ENCODE measurements at places on chromosomes 6 and 20.
A peak's percentile ranks its signal among the peaks of the same experiment; 100 is the strongest.

DNA sequence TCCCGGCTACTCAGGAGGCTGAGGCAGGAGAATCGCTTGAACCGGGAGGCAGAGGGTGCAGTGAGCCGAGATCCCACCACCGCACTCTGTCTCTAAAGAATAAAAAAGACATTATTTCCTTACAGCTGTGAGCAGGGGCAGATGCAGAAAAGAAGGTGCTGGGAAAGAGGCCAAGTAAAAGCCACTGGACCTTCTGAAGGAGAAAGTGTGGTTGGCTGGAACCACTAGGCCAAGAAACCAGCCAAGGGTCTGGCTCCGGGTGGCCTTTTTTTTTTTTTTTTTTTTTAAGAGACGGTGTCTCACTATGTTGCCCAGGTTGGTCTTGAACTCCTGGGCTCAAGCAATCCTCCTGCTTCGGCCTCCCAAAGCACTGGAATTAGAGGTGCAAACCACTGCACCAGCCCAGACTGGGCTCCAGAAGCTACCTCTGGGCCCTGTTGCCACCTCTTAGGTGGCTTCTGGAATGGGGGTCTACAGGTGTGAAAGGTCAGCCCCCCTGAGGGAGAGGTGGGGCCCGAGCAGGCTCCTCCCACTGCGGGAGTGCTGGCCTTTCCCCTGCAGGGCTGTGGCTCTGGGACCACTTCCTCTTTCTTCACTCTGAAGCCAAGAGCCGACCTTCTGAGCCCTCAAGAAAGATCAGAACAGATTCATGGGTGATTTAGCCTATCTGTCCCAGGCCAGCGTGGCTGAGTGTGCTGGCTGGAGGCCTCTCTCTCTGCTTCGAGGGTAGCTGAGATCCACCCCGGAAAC, at the start of gene FGD2:
FGD2 (plus strand) TSS at position 595 of the 750 bp plus-strand sequence. CDS start 163 bp downstream, outside the sequence.
- DNase-seq = no peak

DNA sequence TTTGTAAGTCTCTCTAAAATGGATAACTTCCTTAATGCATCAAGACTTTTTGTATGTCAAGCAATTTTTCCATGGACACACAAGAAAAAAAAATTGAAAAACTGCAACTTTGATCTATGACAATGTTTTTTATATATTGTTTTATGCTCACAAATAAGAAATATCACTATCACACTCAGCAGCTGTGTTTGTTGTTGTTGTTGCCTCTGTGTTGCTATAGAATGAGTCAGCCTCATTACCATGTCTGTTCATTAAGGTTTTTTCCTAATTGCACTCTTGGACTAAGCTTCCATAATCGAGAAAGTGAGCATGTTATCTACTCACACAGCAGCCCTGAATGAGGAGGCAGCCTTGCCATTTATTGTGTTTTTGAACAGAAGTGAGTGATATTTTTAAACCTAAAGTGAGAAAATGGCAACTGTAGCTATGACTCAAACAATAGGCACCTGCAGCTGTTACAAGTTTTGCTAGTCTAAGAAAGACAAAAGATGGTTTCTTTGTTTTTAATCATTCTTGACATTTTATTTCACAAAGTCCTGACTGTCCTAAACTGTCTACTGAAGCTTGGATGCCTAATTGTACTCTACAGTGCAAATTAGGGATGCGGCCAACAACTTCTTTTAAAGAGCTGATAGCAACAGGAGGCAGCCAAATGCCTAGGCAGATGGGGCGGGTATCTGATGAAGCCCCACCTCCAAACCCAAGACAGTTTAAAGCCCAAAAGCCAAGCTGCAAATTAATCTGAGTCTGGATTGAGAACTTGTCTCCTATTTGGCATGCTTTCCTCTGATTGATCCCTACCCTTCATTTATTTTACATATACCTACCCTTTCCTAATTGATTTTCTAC, 77.9 kb upstream of the DOK5 start:
- no peak for DNase-seq

DNA sequence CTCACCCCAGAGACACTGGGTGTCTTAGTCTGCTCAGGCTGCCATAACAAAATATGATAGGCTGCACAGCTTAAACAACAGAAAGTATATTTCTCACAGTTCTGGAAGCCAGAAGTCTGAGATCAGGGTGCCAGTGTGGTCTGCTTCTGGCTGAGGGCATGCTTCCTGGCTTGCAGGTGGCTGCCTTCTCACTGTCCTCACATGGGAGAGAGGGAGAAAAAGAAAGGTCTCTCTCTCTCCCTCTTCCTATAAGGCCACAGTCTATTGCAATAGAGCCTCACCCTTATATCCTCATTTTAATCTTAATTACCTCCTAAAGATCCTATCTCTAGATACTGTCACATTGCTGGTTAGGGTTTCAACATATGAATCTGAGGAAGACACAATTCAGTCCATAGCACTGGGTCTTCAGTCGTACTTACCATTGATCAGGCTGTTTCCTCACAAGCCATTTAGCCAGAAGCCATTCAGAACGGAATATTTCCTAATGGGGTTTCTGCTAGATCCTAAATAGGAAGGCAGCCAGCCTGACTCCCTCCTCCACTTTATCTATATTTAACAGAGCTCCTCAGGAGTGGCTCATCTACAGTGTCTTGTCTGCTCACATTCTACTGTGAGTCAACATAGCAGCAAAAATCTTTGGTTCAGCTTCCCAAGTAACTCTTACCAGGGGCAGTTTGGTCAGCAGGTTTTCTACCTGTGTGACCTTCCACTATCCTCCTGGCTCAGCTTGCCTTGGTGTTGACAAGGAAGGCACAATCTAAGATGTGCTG, 42.2 kb downstream of the CD164 start:
- DNase-seq = no peak

- peak; percentile 5 for DNase-seq
Observed at GRCh38 chr6:112253841-112254816, at the start of gene LAMA4. TSS of gene LAMA4 (minus strand) at chr6:112254567. CDS start at chr6:112254150, 417 bp downstream.

Data from A549 (cell line).